Activated CD4-positive, alpha-beta memory T cell treated with anti-CD3 and anti-CD28 coated beads, Interleukin-2, amount 10 ng/mL, durations not matched to agents 7 days and 5 days (primary cell): ENCODE measurements at places on chromosomes 7 and 10. TPM values are rescaled to one million over a fixed set of nuclear protein-coding genes. Genes with fewer than 3 reads are reported as not detected.

Gene CCL24
- total RNA-seq, result not detected

Gene GTF2I
- 145 TPM for total RNA-seq

Gene CYP3A7
- not detected for total RNA-seq

Gene STAG3
- 12.9 TPM for total RNA-seq

Gene COL17A1
- not detected for total RNA-seq

Gene SEMA4G
- total RNA-seq, result 0.68 TPM
